ENCODE measurements at places on chromosomes 1 and 21. TPM values are rescaled to one million over a fixed set of nuclear protein-coding genes. Genes with fewer than 3 reads are reported as not detected.

DNA sequence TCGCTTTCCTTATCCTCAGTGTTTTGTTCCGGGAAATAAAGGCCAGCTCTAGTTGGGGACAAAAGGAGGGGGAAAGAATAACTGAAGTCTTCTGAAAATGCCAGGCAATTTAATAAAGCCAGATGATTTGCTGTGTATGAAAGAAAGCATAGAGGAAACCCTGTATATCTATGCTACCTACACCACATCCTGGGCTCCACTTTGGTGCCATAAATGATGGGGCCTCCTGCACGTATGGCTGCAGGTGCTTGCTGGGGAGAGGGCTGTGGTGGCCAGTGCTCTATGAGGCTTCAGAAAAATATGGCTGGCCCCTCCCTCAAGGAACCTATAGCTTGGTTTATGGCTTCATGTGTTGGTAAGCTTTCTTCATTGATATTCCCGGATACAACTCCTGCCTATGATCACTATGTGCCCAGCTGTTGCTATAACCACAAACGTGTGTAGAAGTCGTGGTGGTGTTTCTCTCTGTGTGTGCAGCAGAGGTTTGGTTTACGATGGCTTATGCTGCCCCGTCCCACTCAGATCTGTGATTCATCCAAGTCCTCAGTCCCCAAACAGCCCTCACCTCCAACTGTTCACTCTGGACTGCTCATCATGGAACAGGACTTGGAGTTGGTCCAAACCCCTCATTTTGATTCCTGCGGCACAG, 59.5 kb downstream of the BACE2 start:
- no peak for DNase-seq

DNA sequence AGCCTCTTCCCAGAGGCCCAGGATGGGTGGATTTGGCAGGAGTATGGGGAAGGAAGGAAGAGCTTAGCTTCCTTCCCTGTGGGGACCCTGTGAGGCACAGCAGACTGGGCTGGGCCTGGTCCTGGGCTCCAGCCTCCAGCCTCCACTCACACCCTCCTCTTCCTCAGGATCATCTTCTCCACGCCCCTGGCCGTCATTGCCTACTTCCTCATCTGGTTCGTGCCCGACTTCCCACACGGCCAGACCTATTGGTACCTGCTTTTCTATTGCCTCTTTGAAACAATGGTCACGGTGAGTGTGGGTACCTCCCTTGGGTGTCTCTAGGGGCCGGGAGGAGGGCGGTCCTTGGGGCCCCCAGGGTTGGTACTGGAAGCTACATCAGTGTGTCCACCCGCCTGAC, 10.1 kb downstream of the MFSD2A start:
- no peak for DNase-seq

- no peak for DNase-seq
Observed at GRCh38 chr1:115927971-115928370, 48.3 kb upstream of the SLC22A15 start.

KCNA3 gene
- 0.72 TPM for total RNA-seq

SYPL2 gene
- total RNA-seq = 61.5 TPM

RGL1 gene
- total RNA-seq = 26.6 TPM
